ENCODE measurements at places on chromosomes 12 and 14. TPM values are rescaled to one million over a fixed set of nuclear protein-coding genes. Genes with fewer than 3 reads are reported as not detected.

- DNase-seq = peak; percentile 26
Measured at GRCh38 chr12:118377884-118378470, 1.6 kb downstream of the SUDS3 start.

DNA sequence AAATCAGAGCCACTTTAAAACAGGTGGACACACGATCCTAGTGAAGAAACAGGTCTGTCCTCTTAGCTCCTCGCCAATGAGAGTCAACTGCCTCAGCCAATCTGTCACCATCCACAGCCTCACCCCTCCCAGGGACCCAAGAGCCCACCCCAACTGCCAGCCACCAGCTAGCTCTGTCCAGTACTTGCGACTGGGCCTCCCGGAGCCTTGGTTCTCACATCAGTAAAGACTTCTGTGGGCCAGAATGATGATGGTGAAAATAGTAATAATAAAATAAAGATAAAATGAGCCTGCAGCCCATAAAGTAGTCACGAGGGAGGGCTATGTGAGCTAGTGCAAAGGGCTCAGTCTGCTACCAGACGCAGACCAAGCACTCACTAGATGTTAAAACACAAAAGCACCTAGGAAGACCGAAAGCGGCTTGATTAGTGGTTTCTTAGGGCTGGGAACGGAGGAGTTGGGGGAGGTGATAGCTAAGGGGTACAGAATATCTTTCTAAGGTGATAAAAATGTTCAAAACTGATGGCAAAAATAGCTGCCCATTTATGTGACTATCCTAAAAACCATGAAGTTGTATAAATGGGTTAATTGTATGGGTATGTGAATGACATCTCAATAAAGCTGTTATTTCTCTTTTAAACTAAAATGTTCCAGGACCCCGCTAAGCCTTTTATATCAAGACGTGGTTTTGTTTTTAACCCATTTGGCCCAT, 39.8 kb downstream of the ACTN1 start:
- DNase-seq = peak; percentile 26

DNA sequence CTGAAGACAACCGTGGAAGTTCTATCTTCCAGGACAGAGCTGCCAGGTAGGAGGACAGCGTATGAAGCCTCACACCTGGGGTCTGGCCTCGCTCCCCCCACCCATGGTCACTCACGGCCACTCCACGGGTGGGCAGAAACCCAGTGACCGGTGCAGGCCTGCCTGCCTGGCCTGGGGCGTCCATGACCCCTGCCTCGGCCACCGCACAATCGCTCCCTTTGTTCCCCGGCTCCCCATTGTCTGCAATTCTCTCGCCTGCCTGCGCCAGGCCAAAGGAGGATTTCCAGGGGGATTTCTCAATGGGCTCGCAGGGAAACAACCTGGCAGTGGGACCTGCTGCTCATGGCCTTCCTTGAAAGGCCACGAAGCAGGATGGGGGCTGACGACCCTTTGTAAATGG, 22.6 kb downstream of the CCDC85C start:
- DNase-seq = no peak

- no peak for DNase-seq
Measured at GRCh38 chr14:55116246-55117030, 12.6 kb upstream of the LGALS3 start.

GRCh38 chr12:89544022-89544421, 18.2 kb upstream of the POC1B start:
- no peak for DNase-seq

- no peak for DNase-seq
Measured at GRCh38 chr12:109897029-109897428, 3.0 kb upstream of the TCHP start.

- DNase-seq = no peak
Measured at GRCh38 chr12:63353559-63353958, 202.6 kb upstream of the AVPR1A start.

- DNase-seq = no peak
Measured at GRCh38 chr14:91371011-91371989, 46.3 kb downstream of the CCDC88C start.

GRCh38 chr14:43285575-43285974, 1221.5 kb downstream of the FSCB start:
- no peak for DNase-seq

The RAD51AP1 gene
- polyA plus RNA-seq = 0.19 TPM

The CCDC177 gene
- polyA plus RNA-seq = not detected

The OR10A7 gene
- not detected for polyA plus RNA-seq

The LRFN5 gene
- 0.14 TPM for polyA plus RNA-seq

The NXPH4 gene
- polyA plus RNA-seq = 1.3 TPM
